ENCODE measurements at places on chromosomes 13 and 19.

GRCh38 chr13:60453490-60453889, 56.5 kb downstream of the TDRD3 start:
- DNase-seq: no peak

DNA sequence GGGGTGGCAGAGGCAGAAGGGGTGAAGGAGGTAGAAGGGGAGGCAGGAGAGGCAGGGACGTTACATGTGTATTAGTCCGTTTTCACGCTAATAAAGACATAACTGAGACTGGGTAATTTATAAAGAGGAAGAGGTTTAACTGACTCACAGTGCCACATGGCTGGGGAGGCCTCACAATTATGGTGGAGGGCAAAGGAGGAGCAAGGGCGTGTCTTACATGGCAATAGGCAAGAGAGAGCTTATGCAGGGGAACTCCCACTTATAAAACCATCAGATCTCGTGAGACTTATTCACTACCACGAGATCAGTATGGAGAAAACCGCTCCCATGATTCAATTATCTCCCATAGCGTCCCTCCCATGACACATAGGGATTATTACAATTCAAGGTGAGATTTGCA, 19.0 kb upstream of the ACOD1 start:
- no peak for DNase-seq

GRCh38 chr19:17680230-17680722, 7.9 kb downstream of the UNC13A start:
- DNase-seq: peak; percentile 76

DNA sequence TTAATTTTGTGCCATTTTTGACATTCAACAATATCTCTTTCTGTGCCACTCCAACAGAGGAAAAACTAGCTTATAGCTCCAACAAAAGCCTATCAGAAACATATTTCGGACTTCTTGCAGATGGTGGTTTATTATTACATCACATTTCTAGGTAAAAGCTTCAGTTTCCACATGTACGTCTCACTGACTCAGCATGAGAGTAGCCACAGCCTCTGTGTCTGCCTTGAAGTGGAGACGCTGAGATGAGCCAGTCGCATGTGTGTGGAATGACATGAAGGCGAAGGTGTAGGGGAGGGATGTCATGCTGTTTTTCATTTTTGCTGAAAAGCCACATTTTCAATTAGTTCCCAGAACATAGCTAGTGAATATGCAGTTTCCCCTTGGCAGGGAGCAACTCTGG, 598.6 kb downstream of the EFNB2 start:
- DNase-seq: no peak

DNA sequence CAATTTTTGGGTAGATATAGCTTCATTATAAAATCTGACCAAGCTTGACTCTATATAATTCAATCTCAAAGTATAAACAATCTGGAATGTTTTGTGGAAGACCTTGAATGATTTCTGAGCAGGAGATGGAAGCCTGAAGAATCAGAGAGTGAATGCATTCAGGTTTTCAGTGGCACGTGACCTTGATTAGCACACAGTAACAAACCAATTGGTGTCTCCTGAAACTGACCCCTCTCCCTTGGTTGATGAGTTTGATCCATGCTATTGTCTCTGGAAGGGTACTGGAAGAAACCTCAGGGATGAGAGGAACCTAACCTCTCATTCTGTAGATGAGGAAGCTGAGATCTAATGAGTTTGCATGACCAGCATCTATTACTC, 39.6 kb downstream of the PCDH8 start:
- DNase-seq: no peak

GRCh38 chr19:16373532-16373931, 48.9 kb downstream of the KLF2 start:
- no peak for DNase-seq

GRCh38 chr13:97107815-97108529, 113.7 kb upstream of the OXGR1 start:
- DNase-seq: no peak
